ENCODE measurements at places on chromosomes 1 and 21.

- peak; percentile 37 for DNase-seq
Observed at GRCh38 chr1:114828251-114828650, 26.4 kb upstream of the SYCP1 start.

DNA sequence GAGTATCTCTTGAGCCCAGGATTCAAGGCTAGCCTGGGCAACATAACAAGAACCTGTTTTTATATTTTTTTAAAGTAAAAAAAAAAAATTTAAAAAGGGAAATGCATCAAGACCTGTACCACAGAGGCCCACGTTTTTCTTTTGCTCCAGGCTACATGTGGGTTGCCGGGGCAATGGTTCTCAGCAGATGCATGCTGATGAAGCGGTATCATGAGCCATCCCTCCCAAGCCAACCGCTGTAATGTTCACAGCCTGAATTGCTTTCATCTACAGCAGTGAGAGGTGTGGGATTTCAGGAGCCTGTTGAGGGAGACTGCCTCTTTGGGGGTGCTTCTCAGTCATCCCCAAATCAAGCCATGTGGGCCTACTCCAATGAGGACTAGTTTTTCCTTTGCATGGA is 60.5 kb downstream of the CD58 start:
- DNase-seq, result no peak

DNA sequence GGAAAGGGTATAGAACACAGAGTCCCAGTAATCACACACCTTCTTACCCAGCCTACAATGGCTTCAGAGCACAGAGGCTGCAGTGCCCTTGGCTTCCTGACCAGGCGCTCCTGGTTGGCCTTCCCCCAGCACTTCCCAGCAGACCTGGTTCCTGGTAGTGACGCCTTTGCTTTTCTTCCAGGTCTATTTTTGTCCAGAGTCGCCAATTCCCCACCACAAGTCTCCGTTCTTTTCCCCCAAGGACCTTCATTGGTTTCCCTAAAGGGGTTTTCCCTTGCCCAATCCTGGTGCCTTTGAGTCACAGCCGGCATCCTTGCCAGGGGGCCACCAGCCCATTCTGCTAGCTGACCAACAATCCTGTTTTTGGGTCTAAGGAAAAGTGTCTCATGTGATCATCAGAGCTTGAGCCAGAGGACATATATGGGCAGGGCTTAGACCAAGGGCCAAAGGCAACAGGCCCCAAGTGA is 84.8 kb downstream of the KCNJ15 start:
- DNase-seq, result no peak

DNA sequence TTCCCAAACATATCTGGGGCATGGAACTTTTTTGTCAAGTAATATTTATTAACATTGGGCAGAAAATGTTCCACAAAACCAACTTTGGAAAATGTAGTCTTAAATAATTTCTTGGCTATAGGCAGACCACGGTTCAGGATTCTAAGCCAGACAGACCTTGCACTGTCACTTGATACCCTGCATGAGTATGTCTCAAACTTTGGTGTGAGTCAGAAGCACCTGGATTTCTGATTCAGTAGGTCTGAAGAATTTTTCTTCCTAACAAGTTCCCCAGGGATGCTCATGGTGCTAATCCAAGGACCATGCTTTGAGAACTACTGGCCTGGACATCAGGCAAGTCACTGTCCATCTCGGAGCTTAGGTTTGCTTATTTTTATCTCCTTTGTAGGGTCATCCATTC is 562.0 kb downstream of the PLPP3 start:
- DNase-seq, result no peak

DNA sequence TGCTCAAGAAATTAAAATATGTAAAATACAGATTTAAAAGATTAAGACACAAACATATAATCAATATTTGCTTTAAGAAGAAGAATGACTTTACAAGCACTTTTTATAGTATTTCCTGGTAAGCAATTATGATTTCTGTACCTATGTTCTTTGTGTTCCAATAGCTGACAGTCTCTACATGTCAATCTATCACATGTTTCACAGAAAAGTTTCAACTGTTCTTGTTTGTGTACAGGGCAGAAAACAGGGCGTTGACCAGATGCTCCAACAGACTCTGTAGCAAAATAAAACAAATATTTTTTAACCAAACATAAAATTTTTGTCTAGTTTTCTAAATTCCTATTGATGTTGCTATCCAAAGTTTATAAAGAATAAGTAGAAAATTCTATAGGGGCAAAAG is 48.0 kb downstream of the TRIM33 start:
- DNase-seq, result no peak

GRCh38 chr21:23695443-23695842 is 1911.8 kb downstream of the MRPL39 start:
- no peak for DNase-seq

- no peak for DNase-seq
Observed at GRCh38 chr1:20900056-20900455, 112.9 kb upstream of the HP1BP3 start.

- peak; percentile 97 for DNase-seq
Observed at GRCh38 chr1:150613061-150613920, 16.1 kb downstream of the ENSA start.

GRCh38 chr1:115204513-115204912 is 115.2 kb upstream of the TSPAN2 start:
- DNase-seq, result no peak

GRCh38 chr21:32386195-32386870 is 6.5 kb downstream of the URB1 start:
- no peak for DNase-seq

GRCh38 chr1:231691618-231692259 is 65.1 kb downstream of the DISC1 start:
- DNase-seq, result peak; percentile 28

DNA sequence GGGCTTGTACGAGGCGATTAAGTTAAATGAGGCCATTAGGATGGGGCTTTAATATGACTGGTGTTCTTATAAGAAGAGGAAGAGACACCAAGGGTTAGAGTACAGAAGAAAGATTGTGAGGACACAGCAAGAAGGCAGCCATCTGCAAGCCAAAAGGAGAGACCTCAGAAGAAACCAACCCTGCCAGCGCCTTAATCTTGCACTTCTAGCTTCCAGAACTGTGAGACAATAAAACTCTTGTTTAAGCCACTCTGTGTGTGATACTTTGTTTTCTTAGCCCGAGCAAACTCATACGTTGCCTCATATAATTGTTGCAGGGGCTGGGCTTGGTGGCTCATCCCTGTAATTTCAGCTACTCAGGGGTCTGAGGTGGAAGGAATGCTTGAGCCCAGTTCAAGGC is 33.6 kb upstream of the RGS16 start:
- no peak for DNase-seq

- no peak for DNase-seq
Observed at GRCh38 chr1:199291022-199291740, 652.3 kb downstream of the PTPRC start.

DNA sequence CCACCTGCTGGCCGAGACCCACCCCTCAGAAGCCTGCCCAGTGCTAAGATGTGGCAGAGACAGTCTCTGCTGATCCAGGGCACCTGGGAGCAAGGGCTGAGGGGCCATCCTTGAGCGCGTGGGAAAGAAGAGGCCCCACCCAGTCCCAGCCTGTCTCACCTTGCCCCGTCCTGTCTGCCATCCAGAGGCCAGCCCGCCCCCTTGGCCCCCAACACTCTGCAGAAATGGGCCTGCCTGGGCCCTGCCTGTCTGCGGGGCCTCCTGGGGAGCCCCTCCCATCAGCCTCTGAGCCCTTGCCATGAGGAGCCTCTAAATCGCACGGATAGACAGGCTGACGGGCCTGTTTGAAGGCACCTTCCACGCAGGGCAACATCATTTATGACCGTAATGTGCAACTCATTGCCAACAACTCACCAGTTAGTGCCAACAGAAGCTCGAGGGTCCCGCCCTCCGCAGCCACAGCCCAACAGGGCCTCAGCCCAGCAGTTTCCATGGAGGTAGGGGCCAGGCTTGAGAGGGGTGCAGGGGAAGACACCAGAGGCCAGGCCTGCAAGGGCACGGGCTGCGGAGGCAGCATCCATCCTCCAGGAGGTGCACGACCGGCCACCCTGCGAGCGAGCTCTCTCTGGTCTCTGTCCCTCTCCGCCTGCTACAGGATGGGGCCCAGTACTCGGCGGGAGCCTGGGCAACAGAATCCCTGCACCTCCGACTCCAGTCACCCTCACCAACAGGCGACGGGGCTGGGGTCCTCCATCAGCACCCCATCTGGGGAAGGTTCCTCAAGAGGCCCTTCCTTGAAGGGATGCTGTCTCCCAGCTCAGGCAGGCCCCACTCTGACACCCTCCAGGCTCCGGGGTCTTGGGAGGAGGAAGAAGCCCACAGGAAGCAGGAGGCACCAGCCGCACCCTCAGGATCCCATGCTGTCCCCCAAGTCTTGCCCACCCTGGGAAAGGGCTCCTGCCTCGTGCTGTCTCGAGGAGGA is 78.0 kb downstream of the MEGF6 start:
- no peak for DNase-seq

GRCh38 chr1:70760154-70760553 is 287.5 kb downstream of the PTGER3 start:
- DNase-seq, result no peak

DNA sequence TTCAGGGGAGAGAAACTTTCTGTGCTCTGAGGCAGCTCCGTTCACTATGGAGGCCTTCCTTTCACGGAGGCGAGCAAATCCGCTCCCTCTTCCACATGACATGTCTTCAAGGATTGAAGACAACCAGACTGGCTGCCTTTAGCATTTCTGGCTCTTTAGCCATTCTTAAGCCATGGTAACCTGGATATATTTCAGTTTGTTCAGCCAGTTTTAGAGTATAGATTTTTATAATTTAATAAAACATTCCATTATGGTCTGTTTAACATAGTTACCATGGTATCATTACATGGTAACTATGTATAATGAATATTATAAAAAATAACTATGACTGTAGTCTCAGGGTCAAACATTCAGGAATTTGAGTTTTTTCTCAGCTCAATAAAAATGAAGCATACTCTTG is 54.2 kb upstream of the NFIA start:
- DNase-seq, result no peak

GRCh38 chr1:15941044-15941840 is 34.7 kb downstream of the ZBTB17 start:
- DNase-seq, result no peak

DNA sequence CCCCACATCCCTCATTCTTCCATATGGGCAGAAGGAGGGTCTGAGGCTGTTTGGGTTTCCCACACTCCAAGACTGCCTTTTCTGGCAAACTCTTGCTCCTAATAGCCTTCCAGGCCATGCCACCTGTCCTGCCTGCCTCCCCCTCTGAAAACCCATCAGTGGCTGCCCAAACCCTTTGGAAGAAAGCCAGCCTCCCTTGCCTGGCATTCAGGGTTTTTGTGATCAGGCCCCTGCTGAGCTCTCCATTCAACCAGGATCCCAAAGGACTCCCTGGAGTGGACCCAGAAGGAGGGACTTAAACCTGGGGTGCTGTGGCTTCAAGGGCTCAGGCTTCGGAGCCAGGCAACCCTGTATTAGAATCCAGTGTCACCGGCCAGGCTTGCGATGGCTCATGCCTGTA is 4.2 kb upstream of the GUCA2A start:
- no peak for DNase-seq

DNA sequence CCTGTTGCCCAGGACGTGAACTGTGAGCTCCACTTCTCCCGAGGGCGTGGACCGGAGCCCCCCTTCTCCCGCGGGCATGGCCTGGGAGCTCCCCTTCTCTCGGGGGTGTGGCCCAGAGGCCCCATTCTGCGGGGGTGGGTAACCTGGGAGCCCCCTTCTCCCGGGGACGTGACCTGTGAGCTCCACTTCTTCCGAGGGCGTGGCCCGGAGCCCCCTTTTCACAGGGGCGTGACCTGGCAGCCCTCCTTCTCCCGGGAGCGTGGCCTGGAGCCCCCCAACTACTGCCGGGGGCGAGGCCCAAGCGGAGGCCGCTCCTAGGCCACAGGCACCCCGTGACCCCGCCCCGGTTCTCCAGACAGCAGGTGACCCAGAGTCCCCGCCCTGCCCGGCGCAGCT is 320 bp downstream of the C1orf174 start:
- no peak for DNase-seq

DNA sequence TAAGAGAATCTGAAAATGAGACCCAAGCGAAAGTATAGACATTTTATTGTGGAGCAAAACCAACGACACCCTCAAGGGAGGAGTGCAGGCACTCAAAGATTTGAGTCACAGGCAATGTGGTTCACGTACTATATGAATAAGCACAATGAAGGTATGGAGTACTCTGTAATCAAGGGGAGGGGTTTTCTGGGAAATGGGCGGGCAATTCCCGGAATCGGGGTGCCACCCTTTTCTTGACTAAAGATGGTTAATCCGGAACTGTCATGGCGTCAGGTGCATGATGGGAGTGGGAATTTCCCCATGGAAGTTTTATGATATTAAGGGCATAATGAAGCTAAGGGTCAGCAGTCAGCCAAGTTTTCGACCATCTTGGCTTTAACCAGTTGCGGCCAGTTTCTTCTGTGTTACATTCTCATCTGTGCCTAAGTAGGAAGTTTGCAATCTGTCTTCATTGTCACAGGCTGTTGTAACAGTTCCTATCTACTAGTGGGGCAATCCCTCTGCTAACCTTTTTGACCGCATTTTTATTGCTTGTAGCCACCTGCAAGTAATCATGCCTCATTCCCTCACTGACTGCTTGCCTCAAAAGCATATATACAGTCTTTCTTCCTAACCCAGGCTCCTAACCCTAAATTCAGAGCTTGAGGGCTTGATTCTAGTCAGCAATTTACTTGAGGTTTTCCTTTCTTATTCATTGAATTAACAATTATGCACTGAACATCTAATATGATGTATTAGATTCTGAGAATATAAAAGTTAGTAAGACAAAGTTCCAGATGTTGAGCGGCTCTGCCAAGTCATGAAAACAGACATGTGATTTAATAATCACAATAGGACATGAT is 775 bp upstream of the AIM2 start:
- DNase-seq, result peak; percentile 30

DNA sequence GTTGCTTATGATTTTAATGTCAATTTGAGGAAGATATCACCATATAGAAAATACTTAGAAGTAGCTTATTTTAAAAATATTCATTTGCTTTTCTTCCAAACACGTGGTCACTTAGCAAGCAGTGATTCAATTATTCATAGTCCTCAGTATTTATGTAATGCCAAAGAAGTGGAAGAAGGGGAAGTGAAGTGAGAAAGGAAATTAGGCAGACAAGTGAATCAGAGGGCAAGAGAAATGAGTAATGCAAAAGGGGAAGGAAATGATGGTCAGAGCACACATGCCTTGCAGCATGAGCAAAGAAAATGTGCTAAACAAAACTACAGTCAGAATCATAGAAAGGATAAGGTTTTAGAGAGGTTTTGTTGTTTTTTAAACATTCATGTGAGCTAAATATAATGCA is 31.8 kb downstream of the SDCCAG8 start:
- DNase-seq, result peak; percentile 93
